ENCODE measurements at places on chromosomes 5 and 9.

DNA sequence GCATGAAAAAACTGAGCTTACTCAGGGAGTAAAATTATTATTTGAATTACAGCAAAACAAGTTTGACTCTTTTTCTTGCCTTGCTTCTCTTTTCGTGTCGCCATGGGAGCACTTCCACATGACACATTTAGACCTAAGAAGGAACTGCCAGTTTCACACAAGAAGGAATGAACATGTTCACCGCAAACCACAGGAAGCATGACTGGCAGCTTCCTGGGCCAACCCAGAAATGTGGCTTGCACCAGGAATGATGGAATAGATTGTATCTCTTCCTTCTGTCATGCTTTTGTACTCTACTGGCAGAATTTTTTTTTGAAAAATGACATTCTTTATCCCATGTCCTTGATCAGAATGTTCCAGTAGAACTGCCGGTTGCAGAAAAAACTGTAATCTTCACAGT lies 32.9 kb upstream of the MAN2A1 start:
- DNase-seq: peak; percentile 69
- H3K27me3 ChIP-seq: no peaks in the 10 kb centered on the region
- no peak overlapping the region for H3K4me3 ChIP-seq
- peaks cover 8% of the 10 kb centered on the region for H3K4me1 ChIP-seq

GRCh38 chr9:131272212-131272611 lies 4.1 kb downstream of the FAM78A start:
- no peak for DNase-seq
- no peaks in the 10 kb centered on the region for H3K36me3 ChIP-seq
- peak overlapping the region; percentile 87 for H3K27ac ChIP-seq
- H3K4me3 ChIP-seq: peak overlapping the region; percentile 91
- H3K4me1 ChIP-seq: peaks cover 73% of the 10 kb centered on the region

DNA sequence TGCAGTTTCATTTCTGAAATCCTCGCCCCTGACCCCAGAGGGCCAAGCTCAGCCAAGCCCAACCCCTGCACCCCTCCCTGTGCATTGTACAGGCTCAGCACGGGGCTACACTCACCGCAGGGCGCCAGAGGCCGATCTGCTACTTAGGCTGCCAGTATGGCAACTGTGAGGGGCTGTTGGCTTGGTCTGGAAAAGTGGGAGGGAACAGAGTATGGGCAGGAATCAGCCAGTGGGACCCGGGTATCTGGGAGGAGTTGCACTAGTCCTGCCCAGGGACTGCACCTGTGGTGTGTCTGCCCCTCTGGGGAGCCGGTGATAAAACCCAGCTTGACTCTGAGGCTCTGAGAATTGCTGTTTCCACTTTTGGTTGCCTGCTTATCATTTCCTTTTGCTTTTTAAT lies 167.4 kb upstream of the KIF2A start:
- no peak overlapping the region for H3K4me3 ChIP-seq
- H3K36me3 ChIP-seq: no peaks in the 10 kb centered on the region
- no peak for DNase-seq
- no peak overlapping the region for H3K27ac ChIP-seq
- H3K4me1 ChIP-seq: no peaks in the 10 kb centered on the region
- no peaks in the 10 kb centered on the region for H3K27me3 ChIP-seq

DNA sequence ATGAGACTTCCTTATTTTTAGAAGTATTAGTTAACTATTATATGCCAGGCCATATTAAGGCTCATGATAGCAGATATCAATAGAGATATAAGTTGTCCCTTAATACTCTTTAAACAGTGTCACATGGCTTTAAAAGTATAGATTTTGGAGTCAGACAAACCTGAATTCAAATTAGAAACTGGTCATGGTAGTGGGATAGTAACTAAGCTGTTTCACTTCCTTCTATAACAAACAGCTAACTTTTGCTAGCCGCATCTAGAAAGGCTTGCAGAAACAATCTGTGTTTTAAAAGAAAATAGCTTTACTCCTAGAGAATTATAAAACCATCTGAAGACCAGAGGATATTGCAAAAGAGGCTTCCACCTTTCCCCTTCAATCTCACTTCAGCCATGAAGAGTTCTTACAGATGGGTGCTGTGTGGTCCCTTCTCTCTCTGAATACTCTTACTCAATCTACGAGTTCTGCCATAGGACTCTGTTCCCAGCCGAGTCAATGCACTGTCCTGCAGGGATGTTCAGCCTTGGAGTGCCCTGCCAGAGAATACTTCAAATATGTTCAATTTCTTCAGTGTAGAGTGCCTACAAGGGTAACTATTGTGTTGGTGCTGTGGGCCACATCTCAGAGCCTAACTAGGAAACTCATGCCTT lies 810.2 kb downstream of the EFNA5 start:
- H3K27ac ChIP-seq: no peak overlapping the region
- H3K4me3 ChIP-seq: no peak overlapping the region
- no peak for DNase-seq

DNA sequence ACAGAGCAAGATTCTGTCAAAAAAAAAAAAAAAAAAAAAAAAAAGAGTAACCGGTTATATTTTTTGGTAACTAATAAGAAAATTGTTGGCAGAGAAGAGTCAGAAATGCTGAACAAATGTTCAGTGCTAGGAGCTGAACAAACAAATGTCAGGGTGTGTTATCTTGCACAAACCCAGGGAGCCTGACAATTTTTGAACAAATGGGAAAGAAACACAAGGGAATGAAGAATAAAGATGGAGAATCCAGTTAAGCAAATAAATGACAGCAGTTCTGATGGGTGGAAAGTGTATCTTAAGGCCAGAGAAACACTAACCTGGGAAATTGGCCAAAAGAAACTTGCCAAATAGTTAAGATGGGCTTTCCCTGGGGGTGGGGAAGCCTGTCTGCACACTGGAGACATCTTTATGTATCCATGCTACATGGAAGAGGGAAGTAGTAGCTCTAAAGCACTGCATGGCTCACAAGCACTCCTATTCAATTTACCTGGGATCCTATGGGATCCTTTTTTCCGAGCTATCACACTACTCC lies 23.7 kb downstream of the KLHL3 start:
- H3K27ac ChIP-seq: no peak overlapping the region
- no peaks in the 10 kb centered on the region for H3K27me3 ChIP-seq
- no peaks in the 10 kb centered on the region for H3K4me1 ChIP-seq
- no peak for DNase-seq
- no peak overlapping the region for H3K4me3 ChIP-seq

- H3K4me1 ChIP-seq: no peaks in the 10 kb centered on the region
- no peak overlapping the region for H3K4me3 ChIP-seq
- H3K36me3 ChIP-seq: no peaks in the 10 kb centered on the region
Measured at GRCh38 chr5:34533582-34534522, 122.3 kb upstream of the RAI14 start.

- no peak for DNase-seq
- H3K36me3 ChIP-seq: no peaks in the 10 kb centered on the region
- H3K4me1 ChIP-seq: no peaks in the 10 kb centered on the region
- H3K27ac ChIP-seq: no peak within 1 kb of the TSS
- H3K4me3 ChIP-seq: no peak within 1 kb of the TSS
Measured at GRCh38 chr5:177995691-177996595, at the start of gene PROP1. TSS of gene PROP1 (minus strand) at chr5:177996242. CDS start at chr5:177995933, 309 bp downstream.

DNA sequence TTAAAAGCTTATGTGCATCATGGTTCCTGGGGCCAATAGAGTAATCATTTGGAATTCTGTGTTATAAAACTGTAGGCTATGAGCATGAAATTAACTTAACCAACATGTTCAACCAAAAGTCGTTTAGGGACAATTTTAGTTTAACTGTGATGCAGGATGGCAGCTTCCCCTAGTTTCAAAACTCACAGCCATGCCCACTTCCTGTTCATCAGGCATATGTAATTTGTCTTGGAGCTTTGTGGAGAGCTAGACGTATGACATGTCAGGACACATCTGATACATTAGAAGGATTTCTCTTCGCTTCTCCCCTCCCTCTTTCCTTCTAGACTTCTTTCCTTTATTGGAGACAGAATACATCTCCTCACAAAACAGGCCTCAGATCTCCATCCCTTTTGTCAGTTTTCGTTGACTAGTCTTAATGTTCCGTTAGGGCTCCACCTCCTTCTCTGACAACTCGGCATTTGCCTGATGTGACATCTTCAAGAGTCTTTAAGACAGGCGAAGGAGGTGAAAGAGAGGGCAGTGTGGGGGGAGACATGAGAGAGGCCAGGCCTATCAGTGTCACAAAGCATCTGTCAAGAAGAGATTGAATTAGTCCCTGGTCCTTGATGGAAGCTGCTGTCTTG lies 176.0 kb downstream of the MSX2 start:
- no peak overlapping the region for H3K4me3 ChIP-seq
- H3K4me1 ChIP-seq: no peaks in the 10 kb centered on the region
- no peak for DNase-seq
- no peak overlapping the region for H3K27ac ChIP-seq

DNA sequence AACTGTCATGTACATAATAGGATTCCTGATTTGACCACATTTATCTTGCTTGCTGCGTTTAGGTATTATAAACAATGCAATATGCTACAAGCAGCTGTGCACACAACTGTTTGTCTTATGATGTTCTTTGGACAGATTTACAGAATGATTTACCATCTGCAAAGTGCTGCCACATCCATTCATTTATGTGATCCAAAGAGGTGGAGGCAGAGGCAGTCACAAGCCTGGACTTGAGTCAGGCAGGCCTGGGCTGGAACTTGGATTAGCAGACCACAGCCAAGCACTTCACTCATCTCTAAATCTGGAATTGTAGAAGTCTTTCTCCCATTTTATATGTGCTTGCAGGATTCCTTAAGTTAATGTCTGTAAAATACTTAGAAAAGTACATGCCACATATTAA lies 149.0 kb downstream of the INSYN2B start:
- no peaks in the 10 kb centered on the region for H3K27me3 ChIP-seq
- peaks cover 3% of the 10 kb centered on the region for H3K36me3 ChIP-seq
- no peak overlapping the region for H3K27ac ChIP-seq
- H3K4me3 ChIP-seq: no peak overlapping the region

- H3K4me3 ChIP-seq: no peak overlapping the region
- H3K36me3 ChIP-seq: no peaks in the 10 kb centered on the region
- no peaks in the 10 kb centered on the region for H3K27me3 ChIP-seq
- DNase-seq: no peak
- H3K27ac ChIP-seq: no peak overlapping the region
Measured at GRCh38 chr5:22970491-22970890, 117.3 kb upstream of the CDH12 start.

DNA sequence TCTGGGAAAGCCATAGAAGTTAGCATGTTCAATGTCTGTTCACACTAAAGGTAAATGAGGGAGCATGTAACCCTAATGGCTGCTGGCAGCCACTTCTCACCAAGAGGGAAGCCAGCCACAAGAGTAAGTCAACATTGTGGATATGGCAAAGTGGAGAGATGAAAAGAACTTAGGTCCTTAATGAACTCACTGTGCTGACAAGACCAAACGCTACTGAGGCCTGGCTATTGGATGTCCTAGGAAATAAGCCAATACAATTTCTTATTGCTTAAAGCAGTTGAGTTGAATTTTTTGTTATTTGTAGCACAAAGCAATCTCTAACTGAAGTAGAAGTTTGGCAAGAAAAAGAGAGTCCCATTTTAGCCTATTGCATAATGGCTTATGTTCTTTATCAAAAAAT lies 6.8 kb downstream of the GPR150 start:
- no peak for DNase-seq
- no peaks in the 10 kb centered on the region for H3K36me3 ChIP-seq
- peaks cover 7% of the 10 kb centered on the region for H3K4me1 ChIP-seq
- H3K4me3 ChIP-seq: no peak overlapping the region
- H3K27ac ChIP-seq: no peak overlapping the region

- H3K36me3 ChIP-seq: no peaks in the 10 kb centered on the region
- H3K4me3 ChIP-seq: no peak overlapping the region
- no peaks in the 10 kb centered on the region for H3K27me3 ChIP-seq
Measured at GRCh38 chr5:155040984-155041653, 27.6 kb downstream of the KIF4B start.

DNA sequence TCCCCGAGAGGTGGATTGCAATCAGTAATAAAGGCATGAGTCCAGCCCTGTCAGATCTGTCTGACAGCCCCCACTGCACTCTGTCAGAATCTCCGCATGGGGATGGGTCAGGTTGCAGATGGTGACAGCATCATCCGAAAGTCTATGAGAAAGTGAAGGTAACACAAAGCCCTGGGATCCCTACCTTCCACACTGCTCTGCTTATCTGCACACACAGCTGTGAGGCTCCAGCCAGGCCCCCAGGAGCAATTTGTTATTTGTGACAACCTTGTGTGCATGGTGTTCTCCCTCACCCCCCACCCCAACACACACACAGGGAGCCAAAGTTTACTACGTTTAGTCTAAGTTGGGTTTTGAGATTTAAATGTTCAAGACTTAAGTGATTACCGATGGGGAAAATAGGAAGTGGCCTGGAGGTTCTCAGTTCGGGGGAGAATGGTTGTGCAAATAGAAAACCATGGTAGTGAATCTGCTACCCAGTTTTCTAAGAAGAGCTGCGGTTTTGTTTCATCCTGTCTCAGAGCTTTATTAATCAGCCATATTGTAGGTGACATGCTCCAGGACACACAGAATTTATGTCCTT lies 92.7 kb downstream of the SV2C start:
- H3K36me3 ChIP-seq: no peaks in the 10 kb centered on the region
- H3K27ac ChIP-seq: peak overlapping the region; percentile 50
- H3K4me1 ChIP-seq: peaks cover 18% of the 10 kb centered on the region

DNA sequence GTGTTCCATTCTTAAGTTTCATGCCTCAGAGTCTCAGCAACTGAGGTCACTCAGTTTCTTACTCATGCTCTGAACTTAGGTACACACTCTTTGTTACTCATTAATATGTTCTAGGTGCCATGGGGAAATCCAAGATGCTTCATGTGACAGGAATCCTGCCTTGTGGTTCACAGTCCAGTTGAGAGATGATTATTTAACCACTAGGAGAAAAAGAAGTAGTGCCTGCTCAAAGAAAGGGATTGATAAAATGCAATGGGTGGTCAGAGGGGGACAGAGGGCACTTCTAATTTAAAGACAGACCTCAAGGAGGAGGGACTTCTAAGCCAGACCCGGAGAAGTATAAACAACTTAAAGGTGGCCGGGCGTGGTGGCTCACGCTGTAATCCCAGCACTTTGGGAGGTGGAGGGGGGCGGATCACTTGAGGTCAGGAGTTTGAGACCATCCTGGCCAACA lies 69.0 kb downstream of the UGCG start:
- no peaks in the 10 kb centered on the region for H3K4me1 ChIP-seq
- H3K4me3 ChIP-seq: no peak overlapping the region
- H3K27ac ChIP-seq: no peak overlapping the region
- DNase-seq: no peak
- no peaks in the 10 kb centered on the region for H3K27me3 ChIP-seq

- H3K4me1 ChIP-seq: no peaks in the 10 kb centered on the region
- H3K27ac ChIP-seq: no peak overlapping the region
- H3K4me3 ChIP-seq: no peak overlapping the region
- no peaks in the 10 kb centered on the region for H3K27me3 ChIP-seq
Measured at GRCh38 chr9:32414856-32415255, 30.4 kb downstream of the ACO1 start.

GRCh38 chr9:122354536-122355199 lies 16.2 kb upstream of the PTGS1 start:
- no peaks in the 10 kb centered on the region for H3K36me3 ChIP-seq
- no peaks in the 10 kb centered on the region for H3K27me3 ChIP-seq
- no peak for DNase-seq

- DNase-seq: no peak
- H3K36me3 ChIP-seq: no peaks in the 10 kb centered on the region
- no peak overlapping the region for H3K27ac ChIP-seq
- peaks cover 9% of the 10 kb centered on the region for H3K27me3 ChIP-seq
- no peaks in the 10 kb centered on the region for H3K4me1 ChIP-seq
Measured at GRCh38 chr5:107653685-107654084, 17.1 kb downstream of the EFNA5 start.

- H3K27me3 ChIP-seq: no peaks in the 10 kb centered on the region
- DNase-seq: peak; percentile 23
Measured at GRCh38 chr9:21096172-21096900, 18.6 kb upstream of the IFNB1 start.
